Activated T-helper 1 cell treated with Interleukin-2 at 50 U/mL for 16 hours (primary cell): ENCODE measurements at places on chromosomes 13 and 19.

- DNase-seq: no peak
These were observed 7.6 kb downstream of the F7 start for GRCh38 chr13:113112893-113113845.

DNA sequence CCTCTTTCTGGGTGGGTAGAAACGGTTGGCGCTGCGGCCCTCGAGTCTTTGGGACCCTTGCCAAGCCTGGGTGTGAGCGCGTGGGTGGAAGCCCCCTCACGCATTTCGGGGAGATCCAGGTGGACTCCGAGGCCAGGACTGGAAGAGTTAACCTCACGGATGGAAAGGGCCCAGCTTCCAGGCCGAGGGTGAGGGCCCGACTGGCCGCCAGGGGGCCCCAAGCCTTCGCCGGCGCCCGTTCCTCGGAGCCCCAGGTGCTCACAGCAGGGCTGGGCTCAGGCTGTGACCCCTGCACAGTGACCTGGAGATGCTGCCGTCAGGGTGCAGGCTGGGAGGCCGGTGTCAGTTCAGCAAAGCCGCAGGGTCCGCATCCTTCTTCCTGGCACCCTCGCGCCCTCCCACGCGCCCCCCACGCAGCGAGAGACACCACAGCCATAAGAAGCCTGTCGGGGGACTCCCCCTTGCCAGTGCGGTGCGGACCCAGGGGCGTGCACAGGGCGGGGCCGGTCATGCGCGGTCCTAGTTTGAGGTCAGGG, 34.2 kb upstream of the TMEM255B start:
- DNase-seq: peak; percentile 79

DNA sequence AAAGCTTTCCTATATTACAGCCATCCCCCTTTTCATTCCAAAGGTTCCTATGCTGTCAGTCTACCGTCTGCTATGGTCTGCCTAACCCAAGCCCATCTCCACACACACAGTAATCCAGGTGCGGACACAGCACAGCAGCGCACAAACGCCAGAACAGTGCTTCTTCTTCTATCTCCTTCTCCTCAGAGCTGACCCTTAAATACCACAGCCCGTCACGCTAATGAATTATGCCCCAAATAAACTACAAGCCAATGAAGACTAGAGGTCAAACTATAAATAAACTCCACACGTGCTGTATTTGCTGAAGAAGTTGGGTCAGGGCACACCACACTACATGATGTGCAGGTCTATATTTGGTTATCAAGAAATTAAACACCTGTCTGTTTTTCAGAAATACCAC, 71.8 kb downstream of the TBC1D4 start:
- DNase-seq: no peak

GRCh38 chr13:39403106-39403505, 199.9 kb downstream of the LHFPL6 start:
- no peak for DNase-seq
